ENCODE measurements at places on chromosomes 7 and 10.

- no peak for DNase-seq
Measured at GRCh38 chr7:43295429-43295828, 183.0 kb downstream of the HECW1 start.

GRCh38 chr10:17062955-17063484 is 66.6 kb downstream of the CUBN start:
- no peak for DNase-seq

DNA sequence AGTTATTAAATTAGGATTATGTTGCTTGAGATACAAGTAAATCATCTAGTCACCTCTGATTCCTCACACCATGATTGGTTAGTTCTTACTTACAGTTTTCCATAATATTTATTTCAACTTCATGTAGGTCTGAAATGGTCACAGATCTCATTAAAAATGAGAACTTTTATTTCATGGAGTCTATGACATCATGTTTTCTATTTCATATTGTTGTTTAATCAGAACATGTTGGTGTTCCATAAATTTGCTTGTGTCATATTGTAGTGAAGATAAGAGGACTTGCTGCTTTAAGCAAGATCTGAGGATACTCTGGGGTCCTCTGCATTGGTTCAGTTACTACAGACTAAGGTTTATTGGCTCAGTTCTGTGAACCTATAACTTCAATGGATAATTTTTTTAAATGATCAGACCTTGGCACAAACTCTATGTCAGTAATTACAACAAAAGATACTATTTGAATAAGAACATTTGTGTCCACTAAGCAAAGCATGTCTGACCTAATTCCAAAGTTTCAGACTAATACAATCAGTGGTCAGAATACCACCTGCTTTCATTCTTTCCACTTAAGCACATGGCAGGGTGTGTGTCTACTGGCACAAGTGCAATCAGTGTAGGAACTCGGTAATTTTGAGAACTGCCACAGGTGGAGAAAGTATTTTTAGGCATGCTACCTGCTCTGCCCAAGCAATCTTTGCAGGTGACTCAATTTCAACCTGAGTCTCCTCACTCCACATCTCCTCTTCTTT is 68.5 kb downstream of the CCDC71L start:
- no peak for DNase-seq

- no peak for DNase-seq
Measured at GRCh38 chr7:77415823-77416620, at the start of gene GSAP. GSAP (minus strand) TSS chr7:77416349; CDS start chr7:77416321, 28 bp downstream.

- no peak for DNase-seq
Measured at GRCh38 chr10:30057894-30058556, 1.4 kb downstream of the JCAD start.

- DNase-seq, result no peak
Measured at GRCh38 chr10:28769091-28769604, 91.8 kb downstream of the BAMBI start.

- no peak for DNase-seq
Measured at GRCh38 chr10:100239851-100240250, 10.5 kb upstream of the CHUK start.

- no peak for DNase-seq
Measured at GRCh38 chr10:3800586-3800985, 15.6 kb upstream of the KLF6 start.

DNA sequence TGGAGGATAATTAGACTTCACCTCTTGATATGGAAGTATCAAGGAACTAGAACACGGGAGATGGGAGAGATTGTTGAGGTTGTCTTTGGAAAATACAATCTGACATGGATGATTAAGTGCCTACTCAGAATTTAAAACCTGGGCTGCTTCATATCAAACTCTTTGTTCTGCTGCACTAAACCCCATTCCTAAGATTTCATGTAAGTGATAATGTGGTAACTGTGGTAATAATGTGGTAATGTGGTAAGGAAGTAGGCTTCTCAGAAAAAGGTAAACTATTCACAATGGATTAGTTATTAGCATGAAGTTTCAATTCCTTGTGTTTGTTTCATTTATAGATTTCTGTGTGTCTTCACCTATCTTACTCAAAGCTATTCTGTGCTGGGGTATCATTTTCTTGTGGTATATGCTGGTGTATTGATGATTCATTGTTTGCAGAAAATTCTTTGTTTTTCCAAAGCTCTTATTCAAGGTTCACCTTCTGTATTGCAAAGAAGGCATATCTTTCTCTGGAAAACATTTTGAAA is 129.9 kb upstream of the TAC1 start:
- DNase-seq, result no peak

- DNase-seq, result no peak
Measured at GRCh38 chr7:132347123-132347522, 229.1 kb downstream of the PLXNA4 start.

GRCh38 chr10:132389433-132390169 is 7.4 kb upstream of the PWWP2B start:
- DNase-seq, result no peak

GRCh38 chr10:123613346-123613850 is 52.8 kb upstream of the GPR26 start:
- no peak for DNase-seq

DNA sequence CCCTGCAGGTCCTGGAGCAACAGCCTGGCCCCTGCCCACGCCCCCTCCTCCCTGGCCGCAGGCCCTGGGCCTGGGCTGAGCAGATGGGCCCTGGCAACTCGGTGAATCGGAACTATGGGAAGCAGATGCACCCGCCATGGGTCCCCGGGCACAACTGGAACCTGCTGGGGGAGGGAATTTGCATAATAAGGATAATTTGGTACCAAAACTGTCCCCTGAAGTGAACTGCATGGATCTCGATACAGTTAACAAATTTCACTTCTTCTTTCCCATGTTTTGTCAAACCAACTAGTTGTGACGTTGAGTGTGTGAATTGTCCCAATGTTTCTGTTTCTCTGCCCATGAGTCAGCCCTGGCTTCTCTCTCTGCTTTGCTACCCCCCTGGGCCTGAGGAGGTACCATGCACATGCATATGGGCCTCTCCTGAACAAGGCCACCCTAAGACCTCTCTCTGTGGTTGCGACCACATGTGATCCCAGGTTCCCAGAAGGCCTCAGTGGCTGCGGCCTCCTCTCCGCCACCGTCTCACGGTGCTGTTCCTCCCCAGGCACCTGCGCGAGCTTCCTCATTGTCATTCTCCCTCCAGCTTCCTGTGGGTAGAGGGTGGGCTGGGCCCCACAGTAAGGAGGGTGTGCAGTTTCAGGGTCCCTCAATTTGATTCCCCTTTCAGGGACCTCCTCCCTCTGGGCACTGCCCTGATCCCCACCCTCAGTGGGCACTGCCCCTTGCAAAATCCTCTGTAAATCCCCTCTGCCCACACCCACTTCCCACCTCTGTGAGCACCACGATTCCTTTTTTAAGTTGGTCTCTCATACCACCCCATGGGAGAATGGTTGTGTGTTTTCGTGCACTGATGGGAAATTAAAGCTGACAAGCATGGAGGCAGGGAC is 40.0 kb downstream of the FIGNL1 start:
- DNase-seq, result no peak

DNA sequence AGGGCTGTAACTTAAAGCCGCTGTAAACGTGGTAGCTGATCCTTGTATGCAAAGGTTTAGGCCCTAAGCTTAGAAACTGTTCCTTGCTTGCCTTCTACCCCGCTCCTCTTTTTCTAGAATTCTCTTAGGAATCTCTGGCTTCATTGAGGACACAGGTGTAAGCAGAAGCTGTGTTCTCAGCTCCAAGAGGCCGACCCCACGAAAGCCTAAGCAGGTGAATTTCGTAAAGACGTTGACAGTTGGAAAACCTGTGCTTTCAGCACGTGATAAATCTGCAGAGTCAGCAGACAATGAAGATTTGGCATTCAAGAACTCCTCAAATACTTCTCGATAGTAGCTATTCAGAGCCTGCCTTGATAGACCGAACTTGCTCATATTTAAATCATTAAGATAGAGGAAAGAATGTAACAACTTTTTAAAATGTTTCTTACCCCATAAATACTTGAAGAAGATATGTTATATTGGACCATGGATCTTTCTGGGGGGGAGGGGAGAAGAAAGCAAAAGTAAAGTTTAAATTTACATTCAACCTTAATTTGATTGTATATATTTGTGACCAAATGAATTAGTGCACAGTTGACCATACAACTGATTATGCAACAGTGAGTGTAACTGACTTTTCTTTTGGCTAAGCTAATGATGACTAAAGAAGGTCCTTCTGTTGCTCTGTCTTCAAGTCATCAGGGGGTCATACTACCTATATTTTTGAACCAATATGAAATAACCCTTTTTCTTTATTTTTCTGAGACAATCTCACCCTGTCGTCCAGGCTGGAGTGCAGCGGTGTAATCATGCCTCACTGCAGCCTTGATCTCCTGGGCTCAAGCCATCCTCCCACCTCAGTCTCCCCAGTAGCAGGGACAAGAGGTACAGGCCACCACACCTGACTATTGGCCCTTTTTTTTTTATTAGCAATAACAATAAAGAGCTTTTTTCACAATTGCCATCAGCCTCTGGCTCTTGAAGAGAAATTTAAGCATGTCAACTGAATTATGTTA is 1.2 kb upstream of the GDI2 start:
- DNase-seq, result no peak

- no peak for DNase-seq
Measured at GRCh38 chr7:25244254-25245033, 16.2 kb upstream of the NPVF start.

DNA sequence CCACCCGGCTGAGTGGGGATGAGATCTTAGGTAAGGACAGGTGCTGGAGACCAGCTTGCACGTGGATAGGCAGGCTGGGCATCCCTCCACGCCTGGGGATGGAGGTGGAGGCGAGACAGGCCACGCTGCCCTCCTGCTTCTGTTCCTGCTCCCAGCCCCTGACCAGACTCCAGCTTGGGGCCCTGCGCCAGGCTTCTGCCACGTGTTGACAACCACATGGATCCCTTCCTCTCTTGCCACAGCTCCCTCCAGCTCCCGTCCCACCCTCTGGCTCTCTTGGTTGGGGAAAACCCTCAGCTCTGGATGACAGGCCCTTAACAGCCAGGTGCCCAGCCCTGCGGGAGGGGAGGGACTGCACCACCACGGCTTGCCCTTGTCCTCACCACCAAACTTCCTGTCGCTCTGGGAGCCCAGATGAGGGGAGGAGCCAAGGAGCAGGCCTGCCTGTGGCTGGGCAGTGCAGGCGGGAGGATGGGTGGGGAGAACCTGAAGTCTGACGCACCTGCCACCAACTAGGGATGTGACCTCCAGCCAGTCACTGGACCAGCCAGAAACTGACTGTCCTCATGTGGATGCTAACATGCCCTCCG is 36.0 kb downstream of the KCNH2 start:
- DNase-seq, result no peak

- no peak for DNase-seq
Measured at GRCh38 chr7:111138586-111138985, 47.7 kb downstream of the LRRN3 start.

DNA sequence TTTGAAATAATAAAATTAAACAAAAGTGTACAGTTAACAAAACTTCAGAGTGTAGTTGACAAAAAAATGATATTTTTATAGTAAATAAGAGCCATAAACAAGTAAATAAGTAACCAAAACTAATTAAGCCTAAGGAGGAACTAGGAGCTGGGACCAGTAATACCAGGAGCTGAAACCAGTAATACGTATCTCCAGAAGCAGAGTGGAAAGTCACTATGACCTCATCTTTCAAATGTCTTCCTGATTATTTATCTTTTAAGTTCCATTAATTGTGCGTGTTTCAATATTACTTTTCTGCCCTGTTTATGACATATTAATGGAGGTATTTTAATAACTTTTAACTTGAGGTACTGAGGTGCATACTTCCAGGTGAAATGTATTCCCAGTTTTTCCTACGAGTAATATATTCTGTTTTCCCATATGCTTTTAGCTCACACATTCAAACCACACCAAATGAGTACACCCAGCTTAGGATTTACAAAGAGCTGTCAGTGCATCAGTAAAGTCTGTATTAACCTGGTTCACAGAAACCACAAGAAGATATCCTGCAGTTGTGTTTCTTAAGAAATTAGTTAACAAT is 283.7 kb upstream of the HGF start:
- DNase-seq, result no peak

DNA sequence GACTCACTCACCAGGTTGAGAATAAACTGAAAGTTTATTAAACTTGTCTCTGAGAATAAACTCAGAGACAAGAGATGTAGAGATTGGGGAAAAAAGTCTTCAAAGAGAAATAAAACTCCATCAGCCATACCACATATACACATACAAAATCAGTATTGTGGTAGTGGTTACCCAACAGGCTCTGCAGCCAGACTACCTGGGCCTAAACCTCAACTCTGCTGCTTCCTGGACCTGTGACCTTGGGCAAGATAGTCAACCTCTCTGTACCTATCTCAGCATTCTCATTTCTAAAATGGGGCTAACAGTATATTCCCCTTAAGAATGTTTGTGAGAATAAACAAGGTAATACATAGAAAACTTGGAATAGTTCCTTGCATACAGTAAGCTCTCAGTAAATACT is 15.3 kb downstream of the TPK1 start:
- DNase-seq, result no peak

GRCh38 chr10:11782793-11783557 is 40.2 kb upstream of the PROSER2 start:
- no peak for DNase-seq

- no peak for DNase-seq
Measured at GRCh38 chr7:81873559-81873958, 103.7 kb upstream of the HGF start.

DNA sequence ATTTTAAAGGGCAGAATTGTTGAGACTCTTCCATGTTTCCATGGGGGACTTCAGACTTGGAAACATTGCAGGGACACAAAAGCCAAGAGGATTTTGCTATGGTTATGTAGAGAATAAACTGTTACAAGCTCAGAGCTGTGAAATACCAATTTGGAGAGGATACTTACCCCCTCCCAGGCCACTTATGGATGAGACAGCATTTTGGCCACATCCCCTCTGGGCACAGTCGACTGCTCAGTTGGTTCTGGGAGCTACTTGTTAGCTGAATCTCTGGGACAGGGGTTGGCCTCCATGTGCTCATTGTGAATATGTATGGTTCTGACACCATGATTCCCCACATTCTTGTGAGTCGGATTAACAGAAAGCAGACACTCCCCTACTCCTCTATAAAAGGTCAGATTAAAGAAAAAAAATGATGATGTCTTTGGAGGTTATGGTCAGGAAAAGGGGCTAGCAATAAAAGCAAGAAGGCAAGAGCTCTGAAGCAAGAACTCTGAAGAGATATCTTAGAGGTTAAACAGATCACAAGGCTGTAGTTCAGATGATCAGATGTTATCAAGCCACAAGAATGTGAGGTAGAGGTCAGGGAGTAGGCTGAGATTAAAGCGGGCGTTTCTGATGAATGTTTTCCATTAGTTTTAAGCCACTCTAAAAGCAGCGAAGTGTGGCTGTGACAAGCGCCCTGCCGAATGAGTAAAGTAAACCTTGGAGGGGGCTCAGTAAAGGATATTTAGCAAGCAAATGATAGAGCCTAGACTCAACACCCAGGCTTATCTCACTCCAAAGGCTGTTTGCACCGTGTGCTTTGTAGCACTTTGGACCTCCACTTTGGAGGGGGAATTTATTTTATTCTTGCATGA is 17.2 kb downstream of the STAMBPL1 start:
- no peak for DNase-seq

DNA sequence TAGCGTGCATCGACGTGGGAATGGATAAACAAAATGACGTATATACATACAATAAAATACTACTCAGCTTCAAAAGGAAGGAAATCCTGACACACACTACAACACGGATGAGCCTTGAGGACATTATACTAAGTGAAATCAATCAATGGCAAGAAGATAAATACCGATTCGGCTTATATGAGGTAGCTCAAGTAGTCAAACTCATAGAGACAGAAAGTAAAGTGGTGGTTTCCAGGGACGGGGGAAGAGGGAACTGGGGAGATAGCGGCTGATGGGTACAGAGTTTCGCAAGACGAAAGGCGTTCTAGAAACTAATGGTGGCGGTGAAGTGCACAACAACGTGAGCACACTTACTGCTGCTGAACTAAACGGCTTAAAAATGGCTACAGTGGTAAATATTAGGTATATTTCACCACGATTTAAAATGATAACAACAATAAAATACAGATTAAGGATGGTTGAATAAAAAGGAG is 516.7 kb downstream of the PARD3 start:
- no peak for DNase-seq
